ENCODE measurements at places on chromosomes 3 and 15. TPM values are rescaled to one million over a fixed set of nuclear protein-coding genes. Genes with fewer than 3 reads are reported as not detected.
A peak's percentile ranks its signal among the peaks of the same experiment; 100 is the strongest.

Gene SEMA5B
- polyA plus RNA-seq = not detected

Gene GOLGA8M
- polyA plus RNA-seq = not detected

- peak; percentile 37 for DNase-seq
These were observed 327.0 kb downstream of the FEZF2 start for GRCh38 chr3:62046326-62046725.

GRCh38 chr3:188349351-188349901, 195.5 kb downstream of the LPP start:
- DNase-seq = no peak

DNA sequence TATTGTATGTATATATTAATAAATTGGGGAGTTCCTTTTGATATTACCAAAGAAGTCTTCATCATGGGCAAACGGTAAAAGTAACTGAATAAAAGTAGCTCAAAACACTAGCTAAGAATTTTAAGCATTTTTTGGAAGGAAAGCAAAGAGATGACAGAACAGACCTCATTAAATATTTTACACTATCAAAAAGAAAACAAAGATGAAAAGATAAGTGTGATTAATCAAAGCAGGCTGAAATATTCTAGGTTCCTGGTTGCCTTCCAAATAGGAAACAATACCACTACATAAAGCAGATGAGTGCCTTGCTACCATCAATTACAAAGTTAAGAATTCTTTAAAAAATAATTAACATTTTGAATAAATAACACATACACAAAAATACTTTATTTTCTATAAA, 3.6 kb downstream of the NKIRAS1 start:
- no peak for DNase-seq

Gene SLC12A1
- polyA plus RNA-seq = not detected

Gene ANKUB1
- not detected for polyA plus RNA-seq

DNA sequence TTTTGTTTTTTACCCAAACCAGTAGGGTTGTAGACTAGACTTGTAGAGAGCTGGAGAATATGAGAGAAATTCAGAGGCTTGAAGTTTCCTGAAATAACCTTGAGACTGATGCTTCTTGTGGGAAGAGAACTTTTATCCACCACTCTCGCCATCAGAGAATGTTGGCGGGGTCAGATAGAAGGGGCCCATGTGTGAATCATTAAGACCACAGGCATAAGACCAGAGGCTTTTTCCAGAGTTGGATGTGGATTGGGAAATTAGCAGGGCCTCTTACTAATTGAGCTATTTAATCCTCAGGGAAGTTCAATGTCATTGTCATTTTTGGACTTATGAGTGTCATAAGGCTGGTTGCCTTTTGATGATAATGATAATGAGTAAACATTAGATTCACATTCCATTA, 246.9 kb upstream of the THRB start:
- no peak for DNase-seq

GRCh38 chr3:108461661-108462111, 48.7 kb downstream of the MYH15 start:
- peak; percentile 26 for DNase-seq

DNA sequence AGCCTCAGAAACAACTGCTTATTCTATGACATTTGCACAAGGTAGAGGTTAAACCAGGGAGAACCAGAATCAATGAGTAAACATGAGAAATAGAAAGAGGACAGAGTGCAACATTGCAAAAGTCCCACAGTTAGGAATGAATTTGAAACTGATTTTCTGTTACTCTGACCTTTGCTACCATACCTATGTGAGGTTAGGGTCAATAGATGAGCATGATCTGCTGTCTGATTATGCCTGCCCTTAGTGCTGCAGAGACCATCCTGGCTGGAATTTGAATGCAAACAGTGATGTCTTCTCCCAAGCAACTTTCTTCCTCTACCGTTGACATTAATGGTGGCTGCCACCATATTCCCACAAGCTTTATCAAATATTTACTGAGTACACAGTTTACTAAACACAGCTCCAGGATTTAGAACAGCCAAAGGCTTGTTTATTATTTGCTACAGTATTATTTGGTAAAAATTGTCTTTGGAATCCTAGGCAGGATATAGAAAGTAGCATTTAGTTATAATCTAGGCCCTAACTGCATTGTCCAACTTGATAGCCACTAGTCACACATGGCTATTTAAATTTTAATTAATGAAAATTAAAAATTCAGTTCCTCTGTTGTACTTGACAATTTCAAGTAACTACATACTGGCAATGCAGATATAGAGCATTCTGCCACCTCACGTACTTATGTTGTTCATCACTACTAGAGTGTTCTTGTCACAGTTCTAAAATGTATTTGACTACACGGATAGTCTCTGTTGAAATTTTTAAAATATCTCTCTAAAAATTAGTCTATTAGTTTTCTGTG, 8.9 kb upstream of the CLDN1 start:
- no peak for DNase-seq

GRCh38 chr15:89662893-89663626, 7.8 kb upstream of the KIF7 start:
- DNase-seq = peak; percentile 92

- no peak for DNase-seq
These were observed 133.5 kb downstream of the ADAMTS9 start for GRCh38 chr3:64554096-64554920.

GRCh38 chr3:113118336-113118735, 93.0 kb upstream of the BOC start:
- DNase-seq = no peak

DNA sequence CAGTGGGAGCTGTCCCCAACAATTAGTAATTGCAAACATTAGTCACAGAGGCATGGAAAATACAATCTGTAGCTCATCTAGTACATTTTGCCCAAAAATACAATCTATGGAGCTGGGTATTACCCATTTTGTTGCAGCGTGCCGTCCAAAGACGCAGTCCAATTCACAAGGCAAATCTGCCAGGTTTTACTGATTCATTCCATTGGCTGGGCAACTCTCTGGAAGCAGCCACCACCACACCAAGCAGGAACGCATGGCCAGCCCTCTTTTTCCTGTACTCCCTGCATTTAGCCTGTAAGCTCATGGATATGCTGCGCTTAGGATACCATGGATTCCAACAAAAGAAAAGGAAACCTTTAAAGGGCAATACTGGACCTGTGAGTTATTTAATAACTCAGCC, 60.5 kb upstream of the ARRDC4 start:
- no peak for DNase-seq

- peak; percentile 36 for DNase-seq
These were observed 73.1 kb upstream of the BHLHE40 start for GRCh38 chr3:4906107-4906621.

Gene DAZL
- not detected for polyA plus RNA-seq

- DNase-seq = no peak
These were observed 10.2 kb downstream of the STIMATE start for GRCh38 chr3:52887166-52887565.

Gene CACNA1D
- 0.07 TPM for polyA plus RNA-seq

GRCh38 chr3:64473466-64473865, 214.3 kb downstream of the ADAMTS9 start:
- DNase-seq = no peak

DNA sequence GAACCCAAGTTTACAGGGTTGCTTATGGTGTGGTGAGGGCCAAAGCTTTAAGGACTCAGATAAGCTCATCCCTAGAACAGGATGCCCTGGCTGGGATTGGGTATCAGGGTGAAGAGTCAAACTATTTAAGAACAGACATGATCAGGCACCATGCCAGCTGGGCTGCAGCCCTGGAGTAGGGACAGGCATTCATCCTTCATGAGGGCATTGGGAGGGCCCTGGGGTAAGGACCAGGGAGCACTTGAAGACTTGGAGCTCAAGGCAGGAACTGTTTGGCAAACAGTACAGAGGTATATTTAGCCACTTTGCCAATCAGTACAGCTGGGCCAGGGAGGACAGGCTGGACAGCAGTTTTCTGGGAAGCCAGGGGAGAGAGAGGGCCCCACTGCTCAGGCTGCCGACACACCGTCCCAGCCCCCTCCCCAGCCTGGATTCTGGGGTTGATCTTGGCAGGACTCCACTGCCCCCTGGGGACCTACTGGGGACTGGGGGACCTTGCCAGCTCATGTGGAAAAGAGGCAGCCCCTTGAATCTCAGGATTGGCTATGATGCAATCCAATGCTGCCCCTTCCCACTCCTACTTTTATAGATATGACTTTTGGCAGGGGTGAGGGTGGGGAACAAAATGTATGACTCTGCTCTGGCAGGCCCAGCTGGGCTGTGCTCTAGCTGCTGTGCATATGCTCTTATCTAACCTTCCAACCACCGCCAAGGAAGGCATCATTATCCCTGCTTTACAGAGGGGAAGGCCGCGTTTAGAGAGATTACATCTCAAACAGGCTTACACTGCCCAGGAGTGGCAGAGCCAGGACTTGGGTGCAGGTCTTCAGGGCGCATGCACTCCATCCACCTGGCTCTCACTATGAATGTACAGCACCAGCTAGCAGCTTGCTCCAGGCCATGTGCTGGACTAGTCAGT, 2.3 kb downstream of the PLA2G4E start:
- no peak for DNase-seq

Gene SOX14
- polyA plus RNA-seq = not detected

DNA sequence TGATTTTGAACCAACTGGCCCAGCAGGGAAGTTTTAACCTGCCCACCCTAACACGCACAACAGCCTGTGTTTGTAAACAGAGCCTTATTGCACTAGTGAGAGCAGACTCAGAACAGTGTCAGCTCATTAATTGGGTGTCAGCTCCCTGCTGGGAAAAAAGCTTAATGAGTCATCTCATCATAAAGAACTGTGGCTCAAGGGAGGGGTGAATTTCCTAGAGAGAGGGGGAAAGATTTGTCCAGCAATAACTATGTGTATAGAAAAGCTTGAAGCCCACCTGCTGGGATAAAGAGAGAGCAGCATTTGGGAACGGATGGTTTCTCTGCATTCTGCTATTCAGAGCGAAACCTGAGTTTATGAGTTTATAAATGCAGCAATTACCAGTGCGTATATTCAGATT, 48.9 kb upstream of the GMNC start:
- DNase-seq = no peak

- DNase-seq = no peak
These were observed 61.4 kb downstream of the MFSD1 start for GRCh38 chr3:158863247-158863646.

- peak; percentile 26 for DNase-seq
These were observed 727 bp downstream of the RAP2B start for GRCh38 chr3:153162513-153163392.

Gene SKOR1
- polyA plus RNA-seq = 0.06 TPM

GRCh38 chr3:87082796-87083440, 92.0 kb upstream of the VGLL3 start:
- peak; percentile 75 for DNase-seq

Gene HRG
- polyA plus RNA-seq = not detected

DNA sequence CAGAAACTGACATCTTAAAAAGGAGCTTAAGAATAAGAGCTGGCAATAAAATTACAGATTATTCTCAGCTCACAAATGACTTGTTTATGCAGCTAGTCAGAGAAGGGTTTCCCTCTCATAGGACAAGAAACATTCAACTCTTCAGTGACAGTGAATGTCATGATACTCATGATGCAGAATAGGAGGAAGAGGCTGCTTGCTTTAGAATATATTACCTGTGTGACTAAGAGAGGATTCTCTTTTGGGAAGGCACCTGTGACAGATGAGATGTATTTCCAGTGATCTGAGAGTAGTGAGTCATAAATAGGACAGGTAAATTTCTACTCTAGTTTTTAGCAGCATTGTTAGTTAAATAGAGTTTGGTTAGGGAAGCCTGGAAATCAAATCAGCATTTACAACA, 39.9 kb downstream of the RASA2 start:
- DNase-seq = no peak

Measured in IMR-90 (cell line).